ENCODE measurements at places on chromosomes 7 and 10.

GRCh38 chr10:3848005-3848774, 63.2 kb upstream of the KLF6 start:
- no peak for DNase-seq

- DNase-seq: no peak
Measured at GRCh38 chr10:51257511-51258248, 183.4 kb downstream of the PRKG1 start.

DNA sequence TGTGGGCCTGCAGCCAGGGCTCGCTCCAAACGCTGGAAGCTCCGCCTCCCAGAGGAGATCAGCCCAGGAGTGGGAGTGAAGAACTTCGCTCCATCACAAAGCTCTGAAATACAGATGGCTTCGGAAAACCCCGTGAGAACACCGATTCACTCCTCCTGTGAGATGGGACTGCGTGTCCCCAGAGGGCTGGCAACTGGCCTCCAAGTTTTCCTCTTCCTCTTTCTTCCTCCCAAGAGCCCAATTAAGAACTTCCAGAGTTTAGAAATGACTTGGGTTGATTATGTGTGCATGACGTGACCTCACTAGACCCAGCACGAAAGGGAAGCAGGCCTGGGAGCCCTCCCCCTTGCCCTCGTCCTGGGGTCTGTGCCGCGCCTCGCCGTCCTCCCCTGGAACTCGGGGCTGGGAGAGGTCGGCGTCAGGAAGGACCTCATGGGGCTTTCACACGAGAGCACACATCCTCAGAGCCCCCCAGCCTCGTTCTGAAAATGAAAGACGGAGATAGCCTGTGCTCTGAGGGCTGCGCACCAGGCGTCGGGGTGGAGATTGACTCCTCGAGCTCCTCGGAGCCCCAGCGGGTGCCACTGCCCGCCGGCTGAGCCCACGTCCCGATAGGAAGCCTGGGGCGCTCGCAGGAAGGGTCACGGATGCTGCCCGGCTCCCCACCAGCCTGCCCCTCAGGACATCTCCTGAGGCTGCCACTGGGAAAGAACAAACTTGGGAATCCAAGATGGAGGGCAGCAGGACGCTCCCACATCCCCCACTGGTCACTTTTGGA, 37.8 kb downstream of the PTPRN2 start:
- DNase-seq: no peak

DNA sequence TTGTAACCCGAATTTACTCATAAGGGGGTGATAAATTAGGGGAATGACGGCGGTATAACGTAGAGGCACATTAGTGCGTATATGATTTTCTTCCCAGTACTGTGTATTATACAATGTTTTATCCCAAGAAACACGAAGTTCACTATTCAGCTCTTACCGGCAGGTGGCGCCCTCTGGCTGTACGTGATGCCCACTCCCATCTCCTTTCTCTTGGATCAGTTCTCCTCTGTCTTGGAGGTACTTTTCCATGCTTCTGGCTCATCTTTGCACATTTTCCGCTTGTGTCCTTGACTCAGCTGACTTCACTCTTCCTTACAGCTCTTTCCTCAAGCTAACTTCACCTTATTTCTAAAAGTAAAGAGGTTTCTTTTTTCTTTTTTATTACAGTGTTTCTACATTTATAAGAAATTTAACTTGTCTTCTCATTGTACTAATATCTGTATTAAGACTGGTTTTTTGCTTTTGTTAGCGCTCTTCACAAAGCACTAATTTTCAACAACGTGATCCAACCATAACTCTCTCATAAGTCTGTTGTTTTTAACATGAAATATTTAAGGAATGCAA, 21.3 kb downstream of the TMEM176B start:
- DNase-seq: peak; percentile 76

DNA sequence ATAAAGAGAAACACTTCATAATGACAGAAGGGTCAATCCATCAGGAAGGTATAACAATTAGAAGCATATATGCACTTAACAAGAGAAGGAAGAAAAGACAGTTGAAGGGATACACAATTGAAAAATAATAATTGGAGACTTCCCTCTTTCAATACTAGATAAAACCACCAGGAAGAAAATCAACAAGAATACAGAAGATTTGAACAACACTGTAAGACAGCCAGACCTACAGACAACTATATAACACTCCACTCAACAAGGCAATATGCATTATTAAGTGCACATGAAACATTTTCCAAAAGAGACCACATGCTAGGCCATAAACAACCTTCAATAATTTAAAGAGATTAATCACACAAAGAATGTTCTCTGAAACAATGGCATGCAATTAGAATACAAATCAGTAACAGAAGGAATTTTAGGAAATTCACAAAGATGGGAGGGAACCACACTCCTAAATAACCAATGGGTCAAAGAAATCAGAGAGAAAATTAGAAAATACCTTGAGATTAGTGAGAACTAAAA, 35.1 kb downstream of the ZNF438 start:
- no peak for DNase-seq

- peak; percentile 79 for DNase-seq
Measured at GRCh38 chr7:65269150-65269856, 104.4 kb upstream of the ZNF92 start.

GRCh38 chr10:62112300-62112699, 156.3 kb downstream of the RTKN2 start:
- DNase-seq: no peak

- DNase-seq: peak; percentile 68
Measured at GRCh38 chr7:118195837-118196474, 12.0 kb downstream of the LSM8 start.

DNA sequence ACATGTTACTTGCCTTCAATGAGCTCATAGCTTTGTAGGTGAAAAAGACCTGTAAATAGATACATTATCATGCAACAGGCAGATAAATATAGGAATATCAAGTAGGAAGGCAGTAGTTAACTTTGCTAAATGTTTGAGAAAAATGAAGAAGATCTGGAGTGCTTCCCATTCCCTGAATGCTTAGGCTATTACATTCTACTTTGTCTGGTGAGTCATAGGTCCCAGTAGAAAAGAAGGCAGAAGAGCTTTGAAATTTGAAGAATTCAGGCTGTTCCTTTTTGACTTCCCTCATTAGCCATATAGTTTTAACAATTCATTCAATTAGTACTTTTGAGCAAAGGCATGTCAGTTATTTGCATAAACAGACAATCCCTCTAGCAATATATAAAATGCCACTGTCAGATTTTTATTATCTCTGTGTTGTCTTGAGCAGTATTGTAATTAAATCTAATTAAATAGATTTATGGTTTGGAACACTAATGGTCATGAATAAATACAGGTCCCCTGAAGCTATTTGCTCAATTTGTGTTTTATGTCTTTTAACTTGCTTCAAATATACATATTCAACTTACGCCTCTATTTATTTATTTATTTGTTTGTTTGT, 875.0 kb downstream of the REEP3 start:
- no peak for DNase-seq

GRCh38 chr10:127890832-127891334, 1.9 kb downstream of the CLRN3 start:
- DNase-seq: no peak

GRCh38 chr7:138992052-138992531, 10.9 kb upstream of the KIAA1549 start:
- no peak for DNase-seq

DNA sequence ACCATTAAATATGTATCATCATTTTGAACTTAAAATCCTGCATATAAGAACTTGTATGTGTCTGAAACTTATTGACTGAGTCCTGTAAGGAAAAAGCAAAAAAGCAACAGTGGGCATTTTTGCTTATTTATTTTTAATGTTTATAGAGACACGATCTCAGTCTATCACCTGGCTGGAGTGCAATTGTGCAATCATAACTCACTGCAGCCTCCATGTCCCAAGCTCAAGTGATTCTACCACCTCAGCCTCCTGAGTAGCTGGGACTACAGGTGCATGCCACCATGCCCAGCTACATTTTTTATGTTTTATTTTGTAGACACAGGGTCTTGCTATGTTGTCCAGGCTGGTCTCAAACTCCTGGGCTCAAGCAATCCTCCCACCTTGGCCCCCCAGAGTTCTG, 32.2 kb downstream of the MYL10 start:
- DNase-seq: no peak
